ENCODE measurements at places on chromosomes 11 and 22.

DNA sequence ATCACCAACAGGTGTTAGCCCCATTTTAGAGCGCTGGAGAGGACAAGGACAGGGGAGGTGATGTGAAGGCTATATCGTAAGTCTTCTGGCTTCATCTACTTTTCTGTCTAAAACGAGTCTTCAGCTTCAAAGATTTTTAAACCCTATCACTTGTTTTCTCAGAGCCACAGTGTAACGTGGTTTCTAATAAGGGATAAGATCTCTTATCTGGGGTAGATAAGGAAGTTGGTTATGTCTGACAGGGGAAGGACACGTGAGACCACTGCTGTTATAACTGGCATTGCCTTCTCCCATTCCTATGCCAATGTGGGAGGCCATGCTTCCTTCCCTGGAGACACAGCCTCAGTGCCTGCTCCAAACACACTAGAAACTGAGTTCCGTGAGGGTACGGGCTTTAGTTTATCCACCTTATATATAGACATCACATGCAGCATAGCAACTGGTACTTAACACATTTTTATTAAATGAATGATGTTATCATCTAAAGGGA lies 39.3 kb downstream of the LARGE2 start:
- no peak for DNase-seq

DNA sequence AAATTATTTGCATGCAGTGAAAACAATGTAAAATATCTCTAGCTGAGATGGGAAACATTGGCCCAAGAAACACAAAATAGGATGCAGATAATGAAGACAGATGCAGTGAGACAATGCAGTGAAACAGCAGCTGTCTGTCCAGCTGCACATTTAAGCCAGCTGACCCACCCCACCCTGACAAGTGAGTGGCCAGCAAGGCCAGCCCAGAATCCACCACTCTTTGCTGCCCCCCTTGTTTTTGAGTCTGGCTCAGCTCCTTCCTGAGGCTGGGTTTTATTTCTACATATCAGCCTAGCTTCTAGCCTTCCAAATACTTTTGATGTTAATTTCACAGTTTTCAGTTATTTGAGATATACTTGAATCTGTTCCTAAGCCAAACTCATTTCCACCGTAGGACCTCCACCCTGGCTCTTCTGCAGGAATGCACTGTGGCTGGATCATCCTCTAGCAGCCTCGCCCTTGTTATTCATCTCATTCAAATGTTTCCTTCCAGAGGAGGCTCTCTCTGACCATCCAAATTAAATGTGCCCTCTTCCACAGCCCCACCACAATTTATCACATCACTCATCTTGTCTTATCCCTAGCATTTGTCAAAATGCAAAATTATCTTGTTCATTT lies 154.1 kb upstream of the POU2AF2 start:
- no peak for DNase-seq

GRCh38 chr22:29190918-29191317 lies 14.8 kb upstream of the EMID1 start:
- no peak for DNase-seq

DNA sequence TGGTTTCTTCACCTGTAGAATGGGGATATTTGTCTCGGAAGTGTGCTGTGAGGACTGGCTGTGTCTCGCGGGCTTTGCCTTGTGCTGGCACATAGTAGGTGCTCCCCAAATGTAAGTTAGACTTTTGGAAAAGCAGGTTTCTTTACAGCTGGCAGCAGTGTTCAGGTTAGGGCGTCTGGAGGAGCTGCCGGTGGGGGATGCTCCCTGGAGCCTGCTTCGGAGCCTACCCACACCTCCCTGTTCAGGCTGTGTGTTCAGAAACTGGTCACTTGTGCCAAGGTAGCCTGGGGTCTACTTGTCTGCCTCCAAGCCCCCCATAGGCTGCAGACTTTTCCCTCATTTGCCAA lies 60.0 kb downstream of the OTOG start:
- DNase-seq, result no peak

- no peak for DNase-seq
These were observed 740.5 kb upstream of the API5 start for GRCh38 chr11:42571131-42571877.

- DNase-seq, result no peak
These were observed 61.9 kb downstream of the CYB5R2 start for GRCh38 chr11:7611411-7611810.
